NCI-H748 treated with DMSO at 0.1 percent for 48 hours (cell line): ENCODE measurements at places on chromosomes 1 and 21.
A peak's percentile ranks its signal among the peaks of the same experiment; 100 is the strongest.

DNA sequence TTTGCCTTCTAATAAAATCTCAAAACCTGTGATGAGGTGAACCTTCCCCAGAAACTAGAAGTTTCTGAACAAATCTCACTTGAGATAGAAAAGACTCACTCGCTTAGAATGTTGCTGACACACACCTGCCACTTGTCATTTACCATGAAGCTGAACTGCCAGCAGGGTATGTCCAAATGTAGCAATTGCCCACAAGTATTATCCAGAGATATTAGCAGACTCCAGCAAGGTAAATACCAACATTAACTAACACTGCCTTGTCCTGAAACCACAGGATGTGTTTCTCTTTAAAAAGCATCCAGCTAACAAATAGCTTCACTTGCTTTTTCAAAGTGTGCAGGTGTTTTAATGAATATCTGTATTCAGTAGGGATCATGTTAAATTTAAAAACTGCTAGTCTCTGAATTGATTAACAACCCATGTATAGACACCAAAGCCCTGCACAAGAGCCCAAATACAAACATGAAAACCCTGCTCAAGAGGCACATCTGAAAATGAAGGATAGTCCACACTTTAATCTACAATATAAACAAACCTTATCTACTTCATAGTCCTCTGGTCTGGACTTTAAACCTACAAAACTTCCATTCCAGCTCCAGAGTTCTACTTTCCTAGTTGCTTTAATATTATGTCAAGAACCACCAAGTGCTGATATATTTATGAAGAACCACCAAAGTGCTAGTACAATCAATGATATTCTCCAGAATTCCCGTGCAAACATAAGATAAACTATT, 19.3 kb downstream of the KRTAP8-1 start:
- DNase-seq: no peak

GRCh38 chr1:16612332-16613172, 812 bp downstream of the NBPF1 start:
- DNase-seq: peak; percentile 69

- DNase-seq: peak; percentile 39
Measured at GRCh38 chr1:95117207-95118066, at the start of gene TLCD4. Gene TLCD4, plus strand, starts transcription at chr1:95117355. Its CDS starts 26,547 bp downstream, at chr1:95143902.

- no peak for DNase-seq
Measured at GRCh38 chr1:53315456-53316423, 12.1 kb downstream of the LRP8 start.

- no peak for DNase-seq
Measured at GRCh38 chr21:35405981-35406380, 356.9 kb upstream of the RUNX1 start.

DNA sequence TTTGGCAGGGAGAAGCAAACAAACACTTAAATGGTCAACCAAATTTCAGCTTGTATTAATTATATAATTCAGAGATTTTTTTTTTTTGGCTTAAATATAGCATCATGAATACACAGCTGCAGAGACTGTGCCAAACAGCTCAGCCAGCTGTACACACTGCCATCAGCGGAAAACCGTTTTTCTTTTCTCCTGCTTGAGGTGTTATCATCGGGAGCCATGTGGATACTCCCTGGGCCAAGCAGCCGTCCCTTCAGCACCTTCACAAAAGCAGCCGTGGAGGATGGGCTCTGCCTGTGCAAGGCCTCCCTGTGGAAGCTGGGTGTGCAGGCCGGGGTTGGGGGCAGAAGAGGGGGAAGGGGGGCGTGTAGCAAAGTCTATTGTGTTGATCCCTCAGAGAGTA, 85.0 kb downstream of the NUF2 start:
- DNase-seq: no peak

DNA sequence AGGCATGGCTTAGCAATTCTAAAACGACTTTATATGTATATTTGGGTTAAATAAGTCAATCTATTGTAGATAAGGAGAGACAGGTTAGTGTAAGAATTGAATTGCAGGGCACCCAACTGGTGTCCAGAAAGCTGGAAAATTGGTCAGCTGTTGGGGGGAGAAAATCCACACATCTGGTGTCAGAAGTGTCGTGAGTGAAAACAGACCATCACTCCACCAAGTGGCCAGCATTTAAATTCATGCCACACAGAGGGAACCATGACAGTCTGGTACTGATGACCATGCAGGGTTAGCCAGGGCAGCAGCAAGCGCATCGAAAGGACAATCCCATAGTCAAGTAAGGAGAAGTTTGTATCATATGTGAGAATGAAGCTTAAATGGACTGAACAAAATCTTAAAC, 11.7 kb downstream of the LAX1 start:
- DNase-seq: no peak

DNA sequence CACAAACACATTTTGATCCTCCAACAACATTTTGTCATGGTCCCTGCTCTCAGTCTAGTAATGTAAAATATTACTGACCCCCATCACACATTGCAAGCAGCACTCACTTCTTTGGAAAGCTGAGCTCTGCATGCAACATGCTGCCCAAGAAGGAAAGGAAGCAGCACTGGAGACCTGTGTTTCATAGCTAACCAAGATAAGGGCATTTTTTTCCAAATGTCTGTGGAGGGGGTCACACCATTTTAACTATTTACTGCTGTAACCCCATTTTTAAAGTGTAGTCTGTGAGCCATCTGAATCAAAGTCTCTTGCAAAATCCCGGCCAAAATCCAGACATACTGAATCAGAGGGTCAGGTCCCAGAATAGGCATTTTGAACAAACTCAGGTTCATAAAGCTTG, 4.5 kb upstream of the RASSF5 start:
- no peak for DNase-seq

DNA sequence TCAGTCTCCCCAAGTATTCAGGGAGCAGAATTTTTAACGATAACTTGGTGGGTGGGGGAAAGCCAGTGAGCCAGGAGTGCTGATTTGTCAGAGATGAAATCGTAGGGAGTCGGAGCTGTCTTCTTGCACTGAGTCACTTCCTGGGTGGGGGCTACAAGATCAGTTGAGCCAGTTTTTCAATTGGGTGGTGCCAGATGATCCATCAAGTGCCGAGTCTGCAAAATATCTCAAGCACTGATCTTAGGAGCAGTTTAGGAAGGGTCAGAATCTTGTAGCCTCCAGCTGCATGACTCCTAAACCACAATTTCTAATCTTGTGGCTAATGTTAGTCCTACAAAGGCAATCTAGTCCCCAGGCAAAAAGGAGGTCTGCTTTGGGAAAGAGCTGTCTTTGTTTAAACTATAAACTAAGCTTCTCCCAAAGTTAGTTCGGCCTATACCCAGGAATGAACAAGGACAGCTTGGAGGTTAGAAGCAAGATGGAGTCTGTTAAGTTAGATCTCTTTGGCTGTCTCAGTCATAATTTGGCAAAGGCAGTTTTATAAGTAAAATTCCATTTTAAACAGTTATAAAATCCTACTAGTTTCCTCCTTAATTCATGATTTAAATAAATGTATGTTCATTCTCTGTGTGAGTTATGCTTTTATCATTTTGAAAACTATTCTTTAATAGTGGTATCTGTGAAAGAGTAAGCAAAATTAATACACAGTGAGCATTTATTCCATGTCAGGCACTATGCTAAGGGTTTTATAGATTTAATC, 51.7 kb downstream of the SLC16A1 start:
- no peak for DNase-seq

DNA sequence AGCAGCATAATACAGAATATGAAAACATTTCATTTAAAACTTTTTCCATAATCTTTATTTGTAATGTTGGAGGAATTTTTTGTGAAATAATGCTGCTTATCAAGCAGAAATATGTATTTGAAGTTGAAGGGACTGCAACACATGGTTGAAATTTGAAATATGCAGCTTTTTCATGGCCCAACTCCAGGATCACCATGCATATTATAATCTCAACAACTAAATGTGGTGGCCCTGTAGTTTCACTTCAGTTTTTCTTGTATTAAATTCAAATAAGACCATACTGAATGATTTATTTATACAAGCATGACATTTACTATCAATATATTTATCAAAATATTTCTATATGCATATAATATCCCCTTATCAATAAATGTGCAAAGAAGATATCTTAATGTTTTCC, 157.7 kb upstream of the LHX8 start:
- DNase-seq: no peak

- DNase-seq: no peak
Measured at GRCh38 chr1:183953031-183953430, 84.5 kb downstream of the COLGALT2 start.

DNA sequence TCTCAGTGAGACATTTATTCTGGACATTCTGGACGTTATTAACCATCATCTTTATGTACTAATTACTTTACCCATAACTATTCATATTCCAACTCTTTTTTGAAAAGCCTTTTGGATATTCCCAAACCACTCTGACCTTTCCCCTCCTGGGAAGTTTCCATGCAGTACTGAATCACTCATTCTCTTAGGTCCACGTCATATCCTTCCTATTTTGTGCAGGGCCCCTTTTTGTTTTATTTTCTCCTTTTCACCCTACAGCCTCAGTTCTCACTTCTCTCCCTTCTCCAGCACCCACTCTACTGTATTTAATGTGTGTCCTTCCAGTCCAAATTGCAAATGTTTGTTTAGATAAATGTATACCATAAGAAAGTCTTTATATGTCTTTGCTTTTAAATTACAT, 16.4 kb upstream of the ATP1A1 start:
- no peak for DNase-seq

DNA sequence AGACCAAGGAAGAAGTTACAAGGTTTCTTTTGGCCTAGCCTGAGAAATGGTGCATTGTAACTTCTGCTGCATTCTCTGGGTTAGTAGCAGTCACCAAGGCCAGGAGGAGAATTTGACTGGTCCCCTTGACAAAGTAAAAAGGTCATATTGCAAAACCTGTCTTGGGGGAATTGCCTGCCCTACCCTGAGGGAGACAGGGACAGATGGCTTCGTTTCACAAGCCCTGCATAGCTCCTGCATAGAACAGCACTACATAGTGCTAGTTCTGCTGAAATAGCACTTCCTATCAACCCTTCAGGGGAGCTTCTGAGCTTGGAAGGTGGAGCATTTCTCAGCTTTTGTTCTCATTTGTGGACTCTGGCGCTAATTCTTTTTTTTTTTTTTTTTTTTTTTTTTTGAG, 20.4 kb upstream of the AK2 start:
- no peak for DNase-seq

- no peak for DNase-seq
Measured at GRCh38 chr21:27776925-27777553, 810.2 kb upstream of the ADAMTS5 start.

GRCh38 chr1:150372580-150372979, 8.6 kb downstream of the RPRD2 start:
- no peak for DNase-seq

DNA sequence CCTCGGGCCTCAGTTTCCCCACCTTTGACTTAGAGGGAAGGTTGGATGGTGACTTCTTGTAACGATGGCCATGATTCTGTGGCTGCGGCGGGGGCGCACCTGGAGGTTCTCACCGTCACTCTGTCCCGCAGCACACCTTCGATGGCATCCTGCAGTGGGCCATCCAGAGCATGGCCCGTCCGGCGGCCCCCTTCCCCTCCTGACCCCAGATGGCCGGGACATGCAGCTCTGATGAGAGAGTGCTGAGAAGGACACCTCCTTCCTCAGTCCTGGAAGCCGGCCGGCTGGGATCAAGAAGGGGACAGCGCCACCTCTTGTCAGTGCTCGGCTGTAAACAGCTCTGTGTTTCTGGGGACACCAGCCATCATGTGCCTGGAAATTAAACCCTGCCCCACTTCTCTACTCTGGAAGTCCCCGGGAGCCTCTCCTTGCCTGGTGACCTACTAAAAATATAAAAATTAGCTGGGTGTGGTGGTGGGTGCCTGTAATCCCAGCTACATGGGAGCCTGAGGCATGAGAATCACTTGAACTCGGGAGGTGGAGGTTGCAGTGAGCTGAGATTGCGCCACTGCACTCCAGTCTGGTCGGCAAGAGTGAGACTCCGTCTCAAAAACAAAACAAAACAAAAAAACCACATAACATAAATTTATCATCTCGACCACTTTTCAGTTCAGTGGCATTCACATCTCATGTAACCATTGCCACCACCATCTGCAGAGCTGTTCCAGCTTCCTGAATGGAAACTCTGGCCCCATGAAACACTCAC, 2.1 kb upstream of the PFKL start:
- peak; percentile 70 for DNase-seq

GRCh38 chr1:230827081-230827681, 41.1 kb downstream of the C1orf198 start:
- DNase-seq: no peak
